ENCODE measurements at places on chromosomes 5 and 9.

GRCh38 chr5:38790891-38791290 is 54.9 kb upstream of the OSMR start:
- DNase-seq, result no peak

- DNase-seq, result no peak
Measured at GRCh38 chr9:17520268-17521064, 58.4 kb upstream of the SH3GL2 start.

GRCh38 chr9:122396614-122397148 is 25.9 kb downstream of the PTGS1 start:
- DNase-seq, result no peak

DNA sequence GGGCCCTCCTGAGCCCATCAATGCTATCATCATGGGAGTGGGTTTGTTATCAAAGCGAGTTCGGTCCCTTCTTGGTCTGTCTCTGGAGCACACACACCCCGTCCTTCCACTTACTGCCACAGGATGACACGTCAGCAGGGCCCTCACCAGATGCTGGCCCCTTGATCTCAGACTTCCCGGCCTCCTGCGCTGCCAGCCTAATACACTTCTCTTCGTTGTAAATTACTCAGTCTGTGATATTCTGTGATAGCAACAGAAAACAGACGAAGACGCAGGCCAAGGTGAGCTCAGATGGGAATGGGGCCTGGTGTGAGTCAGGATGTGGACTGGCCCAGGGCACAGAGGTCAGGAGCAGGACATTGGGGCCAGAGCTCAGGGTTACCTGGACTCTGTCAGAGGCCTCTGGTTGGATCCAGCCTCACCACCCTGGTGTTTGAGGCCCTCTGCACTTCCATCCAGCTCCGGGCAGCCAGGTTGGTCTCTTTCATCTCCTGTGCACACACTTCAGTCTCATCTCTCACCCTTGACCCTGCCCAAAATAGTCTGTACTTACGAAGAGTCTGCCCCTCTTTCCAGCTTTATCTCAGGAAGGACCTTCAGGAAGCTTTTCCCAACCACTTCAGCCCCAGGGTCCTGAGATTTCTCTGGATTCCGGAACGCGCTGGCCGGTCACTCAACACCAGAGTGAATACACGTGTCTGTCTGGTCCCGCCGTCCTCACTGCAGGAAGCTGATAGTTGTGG is 26.0 kb upstream of the CNOT6 start:
- DNase-seq, result no peak

DNA sequence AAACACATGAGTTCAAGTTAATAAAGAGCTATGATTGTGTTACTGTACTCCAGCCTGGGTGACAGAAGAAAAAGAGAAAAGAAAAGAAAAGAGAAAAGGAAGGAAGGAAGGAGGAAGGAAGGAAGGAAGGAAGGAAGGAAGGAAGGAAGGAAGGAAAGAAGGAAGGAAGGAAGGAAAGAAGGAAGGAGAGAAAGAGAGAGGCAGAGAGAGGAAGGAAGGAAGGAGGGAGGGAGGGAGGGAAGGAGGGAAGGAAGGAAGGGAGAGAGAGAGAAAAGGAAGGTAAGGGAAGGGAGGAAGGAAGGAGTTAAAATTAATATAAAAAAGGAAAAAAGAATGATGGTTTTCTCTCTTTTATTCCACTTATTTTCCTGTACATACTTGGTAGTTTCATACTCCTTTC is 89.5 kb upstream of the ZBTB43 start:
- no peak for DNase-seq

DNA sequence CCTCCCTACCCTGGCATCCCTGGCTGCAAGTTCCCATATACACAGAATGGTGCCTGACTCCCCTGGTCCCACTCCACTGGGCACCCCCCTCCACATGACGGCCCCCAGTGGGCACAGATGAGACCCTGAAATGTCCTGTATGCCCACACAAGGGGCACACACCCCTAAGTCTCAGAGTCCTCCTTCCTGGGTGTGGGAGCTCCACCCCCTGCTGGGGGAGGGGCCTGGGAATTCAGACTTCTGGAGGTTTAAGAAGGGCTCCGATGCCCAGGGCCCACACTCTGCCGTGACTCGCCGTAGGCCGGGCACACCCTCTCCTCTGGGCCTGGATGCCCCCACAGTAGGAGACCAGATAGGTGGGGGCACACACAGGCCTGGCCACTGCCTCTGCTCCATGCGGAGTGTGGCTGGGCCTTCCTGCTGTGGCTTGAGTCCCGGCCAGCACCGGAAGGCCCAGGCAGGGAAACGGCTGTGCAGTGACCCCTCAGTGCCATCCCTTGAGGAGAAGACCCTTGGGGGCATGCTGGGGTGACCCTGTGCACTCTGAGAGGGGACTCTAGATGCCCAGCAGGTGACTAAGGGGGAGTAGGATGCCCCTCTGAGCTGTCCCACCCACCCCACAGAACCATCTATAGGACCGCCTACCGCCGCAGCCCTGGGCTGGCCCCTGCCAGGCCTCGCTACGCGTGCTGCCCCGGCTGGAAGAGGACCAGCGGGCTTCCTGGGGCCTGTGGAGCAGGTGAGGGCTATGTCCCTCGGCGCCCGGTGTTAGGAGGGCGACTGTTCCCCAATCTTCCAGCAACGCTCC is 6.5 kb downstream of the EGFL7 start:
- no peak for DNase-seq

- no peak for DNase-seq
Measured at GRCh38 chr9:80874276-80874675, 815.1 kb downstream of the TLE1 start.

GRCh38 chr5:118999696-119000095 is 11.3 kb upstream of the DTWD2 start:
- DNase-seq, result no peak

- no peak for DNase-seq
Measured at GRCh38 chr5:171720086-171720485, 65.5 kb upstream of the SMIM23 start.

- DNase-seq, result no peak
Measured at GRCh38 chr5:92435781-92436180, 1052.7 kb upstream of the ARRDC3 start.

DNA sequence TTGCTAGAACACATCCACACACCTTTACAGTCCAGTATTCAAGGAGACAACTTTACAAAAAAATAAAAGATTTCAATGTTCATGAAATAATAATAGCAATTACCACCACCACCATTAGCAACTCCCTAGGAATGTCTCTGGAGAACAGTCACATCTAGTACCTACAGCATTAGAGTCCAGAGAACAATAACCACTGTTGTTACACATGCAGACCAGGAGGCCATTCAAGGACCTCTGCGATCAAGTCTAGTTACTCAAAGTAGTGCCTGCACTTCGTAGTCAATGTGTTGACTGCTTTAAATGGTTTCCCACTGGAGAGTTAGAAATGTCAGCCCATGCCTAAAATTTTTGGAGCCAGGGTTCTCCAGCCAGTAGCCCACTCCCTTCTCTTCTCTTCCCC is 244.4 kb downstream of the DEPDC1B start:
- no peak for DNase-seq

DNA sequence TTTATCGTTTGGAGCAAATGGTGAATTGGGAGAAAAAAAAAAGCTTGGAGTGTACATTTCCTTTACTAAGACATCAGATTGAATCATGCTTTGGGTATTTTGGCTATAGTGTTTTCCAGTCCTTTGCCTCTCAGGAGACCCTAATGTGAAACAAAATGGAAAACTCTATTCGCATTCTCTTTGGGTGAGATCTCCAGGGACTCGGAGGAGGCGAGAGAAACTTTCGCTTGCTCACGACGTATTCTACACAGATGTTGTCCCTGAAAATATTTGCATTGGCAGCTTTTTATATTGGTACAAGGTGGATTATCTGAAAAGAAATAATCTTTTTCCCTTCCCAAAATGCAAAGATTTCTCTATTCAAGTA is 1240.1 kb upstream of the WWC1 start:
- no peak for DNase-seq

DNA sequence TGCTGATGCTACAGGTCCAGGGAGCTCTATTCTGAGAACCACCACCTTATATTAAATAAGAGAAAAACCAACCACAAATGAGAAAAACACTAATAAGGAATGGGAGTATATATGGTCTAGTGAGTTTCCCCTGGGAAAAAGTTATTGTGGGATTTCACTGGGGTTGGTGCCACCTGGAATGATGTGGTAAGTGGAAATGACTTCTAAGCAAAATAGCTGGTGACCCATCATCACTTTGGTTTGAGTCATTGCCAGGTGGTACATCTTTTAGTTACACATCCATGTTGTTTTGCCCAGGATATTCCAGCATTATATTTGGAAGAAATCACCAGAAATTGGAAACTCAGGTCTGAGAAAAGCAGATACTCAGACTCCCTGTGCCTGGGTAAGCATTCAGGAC is 437.3 kb downstream of the DTWD2 start:
- DNase-seq, result no peak

GRCh38 chr5:35138232-35138631 is 90.5 kb upstream of the AGXT2 start:
- no peak for DNase-seq

GRCh38 chr5:140311011-140311467 is 8.1 kb upstream of the PFDN1 start:
- DNase-seq, result no peak

GRCh38 chr5:103909391-103909790 is 346.8 kb upstream of the NUDT12 start:
- DNase-seq, result no peak

DNA sequence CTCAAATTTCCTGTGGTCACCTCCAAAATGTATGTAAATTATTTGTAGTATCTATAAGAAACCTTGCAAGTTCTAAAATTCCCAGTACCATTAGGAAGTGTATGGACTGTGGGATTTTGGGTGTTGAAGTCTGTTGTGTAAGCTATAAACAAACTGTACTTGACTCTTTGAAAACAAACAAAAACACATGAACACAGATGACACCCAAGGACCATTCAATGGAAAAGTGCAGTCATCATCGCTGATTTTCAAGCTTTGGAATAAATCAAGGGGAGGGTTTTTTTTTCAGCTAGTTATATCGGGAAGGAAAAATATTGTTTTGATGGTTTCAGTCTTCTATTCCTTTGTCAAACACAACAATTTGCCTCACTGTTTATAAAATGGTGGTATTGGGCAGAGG is 49.6 kb downstream of the ELL2 start:
- no peak for DNase-seq

DNA sequence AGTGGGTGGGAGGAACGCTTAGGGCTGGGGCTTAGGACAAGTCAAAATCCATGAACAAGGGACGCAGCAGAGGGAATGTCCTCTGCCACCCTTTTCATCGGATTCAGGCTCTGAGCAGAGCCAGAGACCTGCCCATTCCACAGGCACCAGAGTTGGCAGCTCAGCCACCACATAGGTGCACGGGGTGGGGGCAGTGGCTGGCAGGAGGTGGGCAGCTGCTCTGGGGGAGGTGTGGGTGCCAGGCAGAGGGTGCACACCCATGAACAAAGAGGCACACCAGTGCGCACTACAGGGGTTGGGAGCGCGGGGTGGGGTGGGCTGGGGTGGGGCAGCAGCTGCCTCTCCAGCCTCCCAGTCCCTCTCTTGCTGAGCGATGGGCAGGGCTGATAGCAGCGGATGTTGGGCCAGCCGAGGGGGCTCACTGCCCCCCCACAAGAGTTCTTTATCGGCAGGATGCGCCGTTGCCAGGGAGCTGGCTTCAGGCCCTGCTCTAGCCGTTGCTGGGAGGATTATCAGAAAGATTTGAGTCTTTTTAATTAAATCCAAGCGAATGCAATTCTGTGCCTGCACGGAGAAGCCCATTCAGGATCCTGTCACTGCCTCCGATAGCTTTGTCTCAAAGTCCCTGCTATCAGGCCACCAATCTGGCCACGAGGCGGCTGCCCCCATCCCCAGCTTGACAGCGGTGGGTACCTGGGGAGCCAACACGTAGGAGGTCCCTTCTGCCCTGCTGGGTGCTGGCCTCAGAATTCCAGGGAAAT is 64.3 kb upstream of the LMX1B start:
- no peak for DNase-seq

- DNase-seq, result no peak
Measured at GRCh38 chr5:124071039-124071438, 559.1 kb downstream of the CSNK1G3 start.

- no peak for DNase-seq
Measured at GRCh38 chr5:154588091-154588774, 110.2 kb upstream of the HAND1 start.

GRCh38 chr5:88724201-88724600 is 158.8 kb downstream of the MEF2C start:
- no peak for DNase-seq

DNA sequence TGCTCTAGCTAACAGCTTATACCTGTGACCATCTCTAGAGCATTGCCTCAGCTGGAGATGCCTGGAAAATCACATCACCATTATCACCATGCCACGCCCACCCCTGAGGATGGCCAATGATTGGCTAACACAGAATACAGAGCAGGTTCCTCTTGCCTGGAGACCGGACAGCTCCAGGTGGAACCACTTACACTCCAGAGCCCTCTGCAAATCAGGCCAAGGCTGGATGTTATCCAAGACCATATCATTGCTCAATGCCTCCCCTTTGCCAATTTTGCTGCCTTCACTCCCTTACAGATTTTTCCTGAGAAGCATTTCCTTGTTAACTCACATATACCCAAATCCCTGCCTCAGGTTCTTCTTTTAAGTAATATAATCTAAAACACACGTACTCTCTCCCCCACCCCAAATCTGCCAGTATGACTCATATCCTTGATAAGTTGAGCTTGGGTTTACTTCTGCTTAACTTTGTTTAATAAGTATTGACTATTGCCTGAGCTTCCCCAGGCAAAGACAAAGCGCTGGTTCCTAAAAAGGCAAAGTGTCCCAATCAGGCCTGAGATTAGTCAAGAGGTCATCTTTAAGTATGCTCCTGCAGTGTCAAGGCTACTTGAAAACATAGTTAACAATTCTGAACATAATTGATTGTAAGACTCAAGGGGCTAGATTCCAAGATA is 309.6 kb downstream of the EPB41L4A start:
- DNase-seq, result no peak

DNA sequence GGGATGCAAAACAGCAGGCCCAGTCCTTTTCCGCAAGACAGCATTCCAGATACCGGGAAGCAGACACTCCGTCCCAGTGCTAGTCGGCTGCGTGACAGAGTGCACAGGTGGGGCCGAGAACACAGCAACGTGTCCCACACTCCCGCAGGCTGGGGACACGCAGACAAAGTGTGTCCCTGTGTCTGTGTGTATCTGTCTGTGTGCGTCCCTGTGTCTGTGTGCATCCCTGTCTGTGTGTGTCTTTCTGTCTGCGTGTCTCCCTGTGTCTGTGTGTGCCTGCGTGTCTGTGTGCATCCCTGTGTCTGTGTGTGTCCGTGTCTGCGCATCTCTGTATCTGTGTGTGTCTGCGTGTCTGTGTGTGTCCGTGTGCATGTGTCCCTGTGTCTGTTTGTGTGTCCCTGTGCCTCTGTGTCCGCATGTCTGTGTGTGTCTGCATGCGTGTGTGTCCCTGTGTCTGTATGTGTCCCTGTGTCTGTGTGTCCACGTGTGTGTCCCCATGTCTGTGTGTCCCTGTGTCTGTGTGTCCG is 137.0 kb downstream of the MRPL36 start:
- no peak for DNase-seq

- DNase-seq, result no peak
Measured at GRCh38 chr5:8068078-8068477, 199.1 kb downstream of the MTRR start.

- no peak for DNase-seq
Measured at GRCh38 chr5:13027874-13028273, 916.6 kb downstream of the DNAH5 start.

GRCh38 chr9:124632077-124632621 is 125.0 kb upstream of the NR5A1 start:
- no peak for DNase-seq

GRCh38 chr5:2320611-2321010 is 430.9 kb downstream of the IRX2 start:
- DNase-seq, result no peak

Measured in activated CD8-positive, alpha-beta memory T cell treated with anti-CD3 and anti-CD28 coated beads for 4 hours (primary cell).